ENCODE measurements at places on chromosomes 12 and 14. TPM values are rescaled to one million over a fixed set of nuclear protein-coding genes. Genes with fewer than 3 reads are reported as not detected.

DNA sequence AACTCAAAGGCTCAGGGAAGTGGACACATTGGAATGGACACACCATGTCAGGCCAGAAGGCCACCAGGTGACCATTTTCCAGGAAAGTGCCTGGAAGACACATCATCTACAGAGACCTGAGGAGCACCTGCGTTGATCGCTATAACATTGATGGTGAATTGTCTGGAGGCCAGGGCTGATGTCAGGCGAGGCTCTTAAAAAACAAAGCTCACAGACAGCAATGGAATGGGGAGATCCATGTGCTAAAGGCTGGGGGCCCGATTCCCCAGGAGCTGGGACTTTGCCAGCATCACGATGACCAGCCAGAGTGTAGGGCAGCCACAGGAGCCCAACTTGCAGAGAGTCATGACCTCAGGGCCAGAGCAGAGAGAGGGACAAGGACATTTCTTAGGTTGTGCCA is 30.3 kb downstream of the DIO3 start:
- no peak for DNase-seq
- no peak overlapping the region for H3K4me3 ChIP-seq
- H3K27me3 ChIP-seq = no peaks in the 10 kb centered on the region
- H3K36me3 ChIP-seq = no peaks in the 10 kb centered on the region
- no peak overlapping the region for H3K27ac ChIP-seq

DNA sequence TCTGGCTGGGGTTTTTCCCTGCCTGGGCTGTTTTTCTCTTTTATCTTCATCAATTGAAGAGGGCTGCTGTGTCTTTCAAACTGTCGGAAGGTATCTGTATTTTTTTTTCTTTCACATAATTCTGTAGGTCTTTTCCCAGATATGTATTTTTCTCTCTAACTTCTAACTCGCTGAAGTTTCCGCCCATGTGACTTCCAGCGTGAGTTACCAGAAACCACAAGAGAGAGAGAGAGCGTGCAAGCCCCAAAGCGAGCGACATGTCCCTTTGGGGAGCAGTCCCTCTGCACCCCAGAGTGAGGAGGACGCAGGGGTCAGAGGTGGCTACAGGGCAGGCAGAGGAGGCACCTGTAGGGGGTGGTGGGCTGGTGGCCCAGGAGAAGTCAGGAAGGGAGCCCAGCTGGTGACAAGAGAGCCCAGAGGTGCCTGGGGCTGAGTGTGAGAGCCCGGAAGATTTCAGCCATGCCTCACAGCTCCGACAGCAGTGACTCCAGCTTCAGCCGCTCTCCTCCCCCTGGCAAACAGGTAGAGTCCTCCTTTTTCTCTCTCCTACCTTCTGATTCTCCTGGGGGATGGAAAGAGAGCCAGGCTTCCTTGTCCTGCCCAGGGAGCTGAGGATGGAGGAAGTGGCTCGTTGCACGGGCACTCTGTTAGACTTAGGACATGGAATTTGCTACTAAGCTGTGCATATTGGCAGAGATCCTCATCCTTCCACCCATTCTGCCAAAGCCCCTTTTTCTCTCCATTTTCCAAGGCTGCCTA is at the start of gene BATF:
Gene BATF (plus strand): TSS at position 246 of the 759 bp plus-strand sequence. CDS start 214 bp downstream, at position 460.
- H3K4me1 ChIP-seq = peaks cover 69% of the 10 kb centered on the region
- no peaks in the 10 kb centered on the region for H3K36me3 ChIP-seq
- peak; percentile 90 for DNase-seq
- H3K27me3 ChIP-seq = no peaks in the 10 kb centered on the region

DNA sequence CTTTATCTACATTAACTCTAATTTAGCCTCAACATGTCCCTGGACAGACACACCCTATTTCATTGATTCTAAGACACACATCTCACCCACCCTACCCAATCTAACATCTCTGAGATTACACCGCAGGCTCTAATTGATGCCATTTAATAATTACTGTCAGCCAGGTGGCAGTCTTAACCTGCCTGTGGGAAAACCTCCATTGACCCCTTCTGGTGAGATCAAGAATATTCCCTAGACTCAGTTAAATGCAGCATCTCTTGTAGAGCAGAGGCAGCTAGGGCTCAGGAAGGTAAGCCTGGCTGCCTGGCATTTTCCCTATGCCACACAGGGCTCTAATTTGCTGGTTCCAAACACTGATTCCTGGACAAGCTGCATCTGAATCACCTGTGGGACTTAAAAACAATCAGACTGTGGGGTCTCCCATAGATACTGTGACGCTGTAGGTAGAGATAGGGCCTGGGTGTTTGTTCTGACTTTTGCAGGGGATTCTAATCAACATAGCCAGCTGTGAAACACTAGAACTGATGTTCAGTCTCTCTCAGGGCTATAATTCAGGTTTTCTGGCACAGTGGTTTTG is 14.3 kb downstream of the MCRS1 start:
- no peak overlapping the region for H3K27ac ChIP-seq
- H3K36me3 ChIP-seq = peaks cover 3% of the 10 kb centered on the region
- peak; percentile 59 for DNase-seq
- H3K4me3 ChIP-seq = no peak overlapping the region
- peaks cover 4% of the 10 kb centered on the region for H3K4me1 ChIP-seq

DNA sequence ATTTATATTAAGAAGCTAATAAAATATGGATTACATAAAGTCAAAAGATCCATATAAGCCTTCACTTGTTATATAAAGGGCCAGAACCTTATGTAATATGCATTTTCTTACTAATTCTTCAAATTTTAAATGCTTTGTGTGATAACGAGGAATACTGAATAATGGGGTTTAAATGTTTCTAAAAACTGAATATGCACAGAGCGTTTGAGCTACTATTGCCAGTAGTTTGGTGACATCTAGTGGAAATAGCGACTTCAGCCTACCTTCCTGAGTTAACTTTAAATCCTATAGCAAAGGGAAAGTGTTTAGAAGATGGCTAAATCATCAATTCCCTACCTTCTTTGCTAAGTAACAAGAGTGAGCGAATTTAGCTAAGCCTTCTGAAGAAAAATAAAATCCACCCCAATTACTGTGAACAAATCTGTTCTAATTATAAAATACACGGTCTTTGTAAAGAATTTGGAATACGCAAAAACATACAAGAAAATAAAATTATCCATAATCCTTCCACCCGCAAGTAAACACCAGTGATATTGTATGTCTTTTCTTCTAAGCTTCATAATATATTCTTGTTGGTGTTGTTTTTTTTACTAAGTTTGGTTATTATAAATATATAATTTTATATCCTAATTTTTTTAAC is 115.5 kb upstream of the G2E3 start:
- H3K4me3 ChIP-seq = no peak overlapping the region
- no peak for DNase-seq
- H3K4me1 ChIP-seq = no peaks in the 10 kb centered on the region
- no peaks in the 10 kb centered on the region for H3K36me3 ChIP-seq
- no peaks in the 10 kb centered on the region for H3K27me3 ChIP-seq
- no peak overlapping the region for H3K27ac ChIP-seq

DNA sequence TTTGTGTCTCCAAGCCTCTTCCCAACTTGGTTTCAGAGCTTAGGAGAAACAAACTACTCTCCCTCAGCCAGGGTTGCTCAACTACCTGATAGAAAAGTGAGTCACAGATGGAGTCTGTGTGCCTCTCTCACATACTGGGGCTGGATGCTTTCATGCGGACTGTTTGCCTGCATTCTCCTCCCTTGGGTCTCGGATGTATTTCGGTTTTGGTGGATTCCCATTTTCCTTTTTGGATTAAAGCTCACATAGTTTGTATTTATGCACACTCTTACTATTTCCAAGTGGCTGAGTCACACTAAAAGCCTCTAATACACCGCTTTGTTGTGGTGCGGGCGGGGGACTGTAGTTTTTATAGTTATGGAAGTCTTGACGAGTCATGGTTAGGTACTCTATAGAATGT is 505.4 kb downstream of the LRFN5 start:
- no peaks in the 10 kb centered on the region for H3K36me3 ChIP-seq
- no peak overlapping the region for H3K27ac ChIP-seq
- no peaks in the 10 kb centered on the region for H3K27me3 ChIP-seq
- no peak for DNase-seq
- no peak overlapping the region for H3K4me3 ChIP-seq
- no peaks in the 10 kb centered on the region for H3K4me1 ChIP-seq

DNA sequence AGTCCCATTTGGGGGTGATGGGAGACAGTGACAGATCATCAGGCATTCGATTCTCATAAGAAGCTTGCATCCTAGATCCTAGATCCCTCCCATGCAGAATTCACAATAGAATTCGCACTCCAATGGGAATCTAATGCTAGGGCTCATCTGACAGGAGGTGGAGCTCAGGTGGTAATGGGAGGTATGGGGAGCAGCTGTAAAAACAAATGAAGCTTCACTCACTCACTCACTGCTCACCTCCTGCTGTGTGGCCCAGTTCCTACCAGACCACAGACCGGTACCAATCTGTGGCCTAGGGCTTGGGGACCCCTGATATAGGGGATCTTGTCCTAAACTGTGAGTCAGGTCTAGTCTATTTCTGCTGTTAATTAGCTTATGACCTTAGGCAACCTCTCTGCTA is 40.1 kb upstream of the EPS8 start:
- H3K4me1 ChIP-seq = no peaks in the 10 kb centered on the region
- no peak overlapping the region for H3K4me3 ChIP-seq
- no peaks in the 10 kb centered on the region for H3K27me3 ChIP-seq
- H3K36me3 ChIP-seq = no peaks in the 10 kb centered on the region

DNA sequence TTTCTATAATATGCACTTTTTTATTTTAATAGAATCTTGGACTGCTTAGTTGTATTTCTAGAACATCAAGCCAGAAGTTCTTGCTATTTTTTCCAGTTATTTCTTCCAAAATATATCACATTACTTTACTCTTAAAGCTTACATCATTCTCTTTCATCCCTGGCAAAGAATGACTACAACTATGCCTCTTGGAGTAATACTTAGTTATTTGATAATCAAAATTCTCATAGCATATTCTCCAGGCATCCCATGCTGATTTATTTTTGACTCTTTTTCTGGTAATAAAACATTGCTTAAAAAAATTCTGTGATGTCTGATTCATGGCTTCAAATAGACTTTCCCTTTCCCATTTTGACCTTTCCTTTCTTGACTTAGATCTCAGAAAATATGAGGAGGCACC is 118.7 kb upstream of the TSPAN8 start:
- no peak overlapping the region for H3K27ac ChIP-seq
- no peak for DNase-seq
- H3K27me3 ChIP-seq = no peaks in the 10 kb centered on the region
- H3K36me3 ChIP-seq = no peaks in the 10 kb centered on the region
- H3K4me1 ChIP-seq = no peaks in the 10 kb centered on the region

DNA sequence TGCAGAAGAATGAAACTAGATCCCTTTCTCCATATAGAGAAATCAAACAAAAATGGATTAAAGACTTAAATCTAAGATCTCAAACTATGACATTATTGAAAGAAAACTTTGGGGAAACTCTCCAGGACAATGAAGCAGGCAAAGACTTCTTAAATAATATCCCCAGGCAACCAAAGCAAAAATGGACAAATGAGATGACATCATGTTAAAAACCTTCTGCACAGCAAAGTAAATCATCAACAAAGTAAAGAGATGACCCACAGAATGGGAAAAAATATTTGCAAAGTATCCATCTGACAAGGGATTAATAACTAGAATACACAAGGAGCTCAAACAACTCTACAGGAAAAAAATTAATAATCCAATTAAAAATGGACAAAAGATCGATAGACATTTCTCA is 101.0 kb downstream of the RALGAPA1 start:
- DNase-seq = no peak
- H3K36me3 ChIP-seq = peaks cover 3% of the 10 kb centered on the region
- H3K4me3 ChIP-seq = no peak overlapping the region

GRCh38 chr12:12902036-12902435 is 10.7 kb downstream of the GPRC5A start:
- no peaks in the 10 kb centered on the region for H3K36me3 ChIP-seq
- H3K4me1 ChIP-seq = no peaks in the 10 kb centered on the region
- H3K4me3 ChIP-seq = no peak overlapping the region
- DNase-seq = no peak

- no peak overlapping the region for H3K27ac ChIP-seq
- no peaks in the 10 kb centered on the region for H3K27me3 ChIP-seq
- no peak for DNase-seq
- H3K36me3 ChIP-seq = no peaks in the 10 kb centered on the region
These were observed 381.4 kb downstream of the TMEM117 start for GRCh38 chr12:44217146-44217883.

- H3K27ac ChIP-seq = no peak overlapping the region
- H3K36me3 ChIP-seq = no peaks in the 10 kb centered on the region
- no peaks in the 10 kb centered on the region for H3K27me3 ChIP-seq
- H3K4me1 ChIP-seq = no peaks in the 10 kb centered on the region
- H3K4me3 ChIP-seq = no peak overlapping the region
- DNase-seq = no peak
These were observed 122.3 kb upstream of the NTF3 start for GRCh38 chr12:5309654-5310053.

DNA sequence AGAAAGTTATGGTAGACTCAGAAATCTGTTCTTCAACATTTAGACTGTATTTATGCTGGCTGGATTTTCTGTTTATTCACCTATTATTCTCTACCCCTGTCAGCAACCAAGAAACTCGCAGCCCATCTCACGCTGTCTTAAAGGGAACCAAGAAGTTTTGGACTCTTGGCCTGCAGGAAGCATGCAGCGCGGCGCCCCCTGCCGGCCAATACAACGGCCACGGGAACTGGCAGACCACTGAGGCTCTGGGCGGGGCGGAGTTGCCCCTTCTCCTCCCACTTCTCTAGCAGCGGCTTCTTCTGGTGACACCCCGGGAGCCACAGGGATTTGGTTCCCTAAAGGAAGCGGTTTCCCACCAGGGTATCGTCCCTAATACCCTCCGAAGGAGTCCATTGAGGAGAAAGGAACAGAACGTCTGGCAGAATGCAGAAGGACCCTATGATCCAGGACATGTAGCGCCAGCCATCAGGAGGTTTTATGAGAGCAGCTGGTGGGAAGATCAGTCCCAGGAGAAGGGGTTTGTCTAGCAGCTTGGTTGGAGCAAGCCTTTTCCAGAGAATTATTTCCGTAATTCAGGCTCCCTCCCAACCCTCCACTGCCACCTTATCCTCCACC is 21.0 kb upstream of the RNASE2 start:
- no peak for DNase-seq
- H3K4me3 ChIP-seq = no peak overlapping the region
- no peak overlapping the region for H3K27ac ChIP-seq
- no peaks in the 10 kb centered on the region for H3K4me1 ChIP-seq
- H3K36me3 ChIP-seq = no peaks in the 10 kb centered on the region
- H3K27me3 ChIP-seq = no peaks in the 10 kb centered on the region

Gene DEGS2
- 0.14 TPM for total RNA-seq

Gene NFATC4
- total RNA-seq = not detected

Gene PCED1B
- 49.0 TPM for total RNA-seq

Gene POTEM
- not detected for total RNA-seq

Gene FAM90A1
- not detected for total RNA-seq

All from CD4-positive, alpha-beta memory T cell (primary cell).